ENCODE measurements at places on chromosomes 5 and 9. TPM values are rescaled to one million over a fixed set of nuclear protein-coding genes. Genes with fewer than 3 reads are reported as not detected.

The TRIM36 gene
- total RNA-seq = 0.35 TPM

The SPARC gene
- 4.1 TPM for total RNA-seq

The LOX gene
- 0.20 TPM for total RNA-seq

The NMUR2 gene
- total RNA-seq = not detected

The GTF3C5 gene
- total RNA-seq = 80.9 TPM

The SLC6A19 gene
- total RNA-seq = not detected

The SPINK13 gene
- not detected for total RNA-seq

The WWC1 gene
- total RNA-seq = 2.0 TPM

DNA sequence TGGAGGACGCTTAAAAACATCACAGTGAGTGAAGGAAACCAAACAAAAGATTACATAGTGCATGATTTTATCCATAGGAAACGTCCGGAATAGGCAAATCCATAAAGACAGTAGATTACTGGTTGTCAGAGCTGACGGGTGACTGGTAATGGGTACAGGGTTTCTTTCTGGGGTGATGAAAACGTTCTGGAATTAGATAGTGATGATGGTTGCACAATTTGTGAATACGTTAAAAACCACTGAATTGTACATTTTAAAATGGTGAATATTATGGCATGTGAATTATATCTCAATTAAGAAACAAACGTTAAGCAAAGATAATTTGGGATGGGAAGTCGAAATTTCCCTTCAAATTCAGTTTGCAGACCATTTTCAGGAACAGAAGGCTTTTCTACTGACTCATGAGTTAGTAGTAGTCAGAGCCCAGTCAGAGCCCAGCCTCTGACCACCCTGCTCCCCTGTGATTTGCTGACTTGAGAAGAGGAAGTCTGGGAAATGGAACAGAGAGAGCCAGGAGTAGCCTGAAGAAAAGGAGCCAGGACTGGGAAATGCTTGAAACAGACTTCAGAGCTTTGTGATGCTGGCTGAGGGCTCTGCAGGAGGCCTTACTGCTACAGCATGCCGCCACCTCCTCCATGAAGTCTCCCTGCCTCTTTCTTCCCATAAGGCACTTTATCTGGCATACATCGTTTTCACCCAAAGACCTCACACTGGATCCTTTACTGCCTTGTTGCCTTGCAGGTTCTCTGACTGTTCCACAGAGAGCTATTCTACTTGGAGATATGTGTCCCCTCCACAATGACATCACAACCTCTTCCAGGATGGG lies 46.4 kb upstream of the CTNNA1 start:
- H3K36me3 ChIP-seq = no peaks in the 10 kb centered on the region
- no peaks in the 10 kb centered on the region for H3K4me1 ChIP-seq
- no peak for DNase-seq
- peaks cover 51% of the 10 kb centered on the region for H3K27me3 ChIP-seq

- H3K27me3 ChIP-seq = no peaks in the 10 kb centered on the region
- no peak for DNase-seq
- no peaks in the 10 kb centered on the region for H3K36me3 ChIP-seq
- no peak overlapping the region for H3K4me3 ChIP-seq
- H3K27ac ChIP-seq = no peak overlapping the region
Observed at GRCh38 chr5:54719384-54720283, 202.1 kb downstream of the SNX18 start.

- no peak overlapping the region for H3K27ac ChIP-seq
- peaks cover 34% of the 10 kb centered on the region for H3K27me3 ChIP-seq
- no peaks in the 10 kb centered on the region for H3K36me3 ChIP-seq
- no peaks in the 10 kb centered on the region for H3K4me1 ChIP-seq
Observed at GRCh38 chr5:175809531-175810121, 61.8 kb upstream of the CPLX2 start.

DNA sequence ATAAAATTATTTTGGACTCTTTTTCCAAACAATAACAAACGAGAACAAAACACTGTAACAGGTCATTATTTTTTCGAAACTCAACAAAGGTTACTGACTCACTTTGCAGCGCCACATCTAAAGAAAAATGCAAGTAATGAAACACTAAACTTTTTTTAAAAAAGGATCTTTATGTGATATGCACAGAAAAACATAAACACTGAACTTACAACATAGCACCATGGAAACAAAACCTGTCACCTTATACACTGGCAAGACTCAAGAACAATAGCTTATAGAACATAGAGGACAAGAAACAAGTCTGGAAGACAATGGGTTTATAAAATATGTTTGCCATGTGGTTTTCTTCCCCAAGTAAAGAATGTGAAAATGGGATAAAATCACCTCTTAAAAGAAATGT lies 85.2 kb downstream of the AUH start:
- H3K36me3 ChIP-seq = no peaks in the 10 kb centered on the region
- no peaks in the 10 kb centered on the region for H3K27me3 ChIP-seq
- DNase-seq = no peak

GRCh38 chr9:128716581-128717254 lies 7.2 kb downstream of the ZDHHC12 start:
- no peaks in the 10 kb centered on the region for H3K27me3 ChIP-seq
- H3K4me1 ChIP-seq = no peaks in the 10 kb centered on the region
- no peak for DNase-seq
- H3K4me3 ChIP-seq = no peak overlapping the region
- peaks cover 2% of the 10 kb centered on the region for H3K36me3 ChIP-seq

DNA sequence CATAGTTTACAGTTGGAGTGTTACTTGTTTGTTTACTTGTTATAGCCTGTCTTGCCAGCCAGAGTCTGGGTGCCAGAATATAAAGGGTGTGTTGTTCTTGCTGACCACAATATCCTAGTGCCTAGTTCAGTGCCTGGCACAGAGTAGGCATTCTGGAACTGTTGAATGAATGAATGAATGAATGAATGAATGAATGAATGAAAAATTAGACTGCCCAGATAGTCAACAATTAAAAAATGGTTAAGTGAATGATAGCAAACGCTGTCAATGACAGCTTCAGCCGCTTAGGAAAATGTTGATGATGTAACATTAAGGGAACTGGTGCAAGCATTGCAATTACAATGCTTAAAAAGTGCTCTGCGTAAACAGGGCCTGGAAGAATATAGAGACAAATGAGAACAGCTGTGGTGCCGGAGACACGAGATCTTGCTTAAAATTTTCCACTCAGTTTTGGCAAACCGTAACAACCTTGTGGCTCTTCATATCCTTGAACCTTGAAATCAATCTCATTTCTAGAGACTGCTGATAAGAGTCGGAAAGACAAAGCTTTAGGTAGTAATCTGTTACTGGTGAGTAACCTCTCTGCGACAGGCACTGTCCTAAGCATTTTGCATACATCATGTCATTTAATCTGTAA lies 4.7 kb upstream of the TTLL11 start:
- H3K27ac ChIP-seq = no peak overlapping the region
- H3K36me3 ChIP-seq = no peaks in the 10 kb centered on the region
- H3K4me3 ChIP-seq = no peak overlapping the region
- H3K27me3 ChIP-seq = peaks cover 2% of the 10 kb centered on the region
- DNase-seq = no peak

DNA sequence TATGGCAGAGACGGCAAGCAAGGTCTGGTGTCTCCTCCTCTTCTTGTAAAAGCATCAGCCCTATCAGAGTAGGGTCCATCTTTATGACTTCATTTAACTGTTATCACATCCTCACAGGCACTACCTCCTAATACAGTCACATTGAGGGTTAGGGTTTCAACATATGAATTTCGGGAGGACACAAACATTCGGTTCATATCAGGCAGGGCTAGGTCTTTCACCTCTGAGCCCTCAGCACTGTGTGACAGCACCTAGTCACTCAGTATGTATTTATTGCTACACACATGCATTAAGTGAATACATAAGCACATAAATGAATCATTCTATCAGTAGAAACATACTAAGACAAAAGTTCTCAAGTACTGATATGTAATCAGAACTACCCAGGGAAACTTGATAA lies 9.4 kb upstream of the BTF3 start:
- peaks cover 5% of the 10 kb centered on the region for H3K27me3 ChIP-seq
- no peak for DNase-seq
- H3K4me1 ChIP-seq = no peaks in the 10 kb centered on the region
- no peaks in the 10 kb centered on the region for H3K36me3 ChIP-seq

- H3K27ac ChIP-seq = no peak overlapping the region
- H3K27me3 ChIP-seq = no peaks in the 10 kb centered on the region
- H3K36me3 ChIP-seq = no peaks in the 10 kb centered on the region
- H3K4me3 ChIP-seq = no peak overlapping the region
- DNase-seq = no peak
Observed at GRCh38 chr9:99178912-99179872, 42.5 kb downstream of the ALG2 start.

DNA sequence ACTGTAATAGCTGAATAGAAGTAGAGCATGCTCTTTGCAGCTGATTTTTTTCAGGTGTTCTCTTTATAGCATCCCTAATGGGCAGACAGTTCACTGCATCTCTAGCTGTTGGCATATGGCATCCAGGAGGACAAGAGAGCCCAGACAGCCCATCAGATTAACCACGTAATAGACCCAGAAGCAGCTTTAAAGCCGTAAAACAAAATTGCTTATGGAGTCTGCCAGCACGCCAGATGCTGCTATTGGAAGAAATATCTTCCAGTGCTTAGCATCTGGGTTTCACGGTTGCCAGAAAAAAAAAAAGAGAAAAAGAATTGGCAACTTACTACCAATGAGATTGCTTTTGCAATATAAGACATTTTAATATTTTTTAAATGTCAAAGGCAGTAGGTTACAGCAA lies 869.4 kb upstream of the NUDT12 start:
- no peaks in the 10 kb centered on the region for H3K36me3 ChIP-seq
- DNase-seq = no peak
- H3K4me1 ChIP-seq = no peaks in the 10 kb centered on the region
- no peak overlapping the region for H3K27ac ChIP-seq
- no peaks in the 10 kb centered on the region for H3K27me3 ChIP-seq

DNA sequence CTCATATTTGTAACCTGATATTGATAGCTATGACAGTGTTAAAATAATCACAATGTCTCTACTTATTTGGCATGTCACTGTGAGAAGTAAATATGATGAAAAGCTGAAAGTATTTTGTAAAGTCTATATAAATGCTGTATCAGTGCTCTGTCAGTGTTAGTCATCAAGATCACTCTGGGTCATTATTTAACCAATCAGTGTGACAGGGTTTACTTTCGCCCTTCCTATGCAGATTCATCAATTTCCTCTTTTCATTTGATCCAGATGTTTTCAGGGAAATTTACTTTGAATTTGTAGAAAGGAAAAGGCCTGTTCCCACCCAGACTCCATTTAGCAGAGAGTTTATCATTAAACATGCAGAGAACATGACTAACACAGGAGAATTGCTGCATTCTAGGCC lies 9.9 kb upstream of the PCSK5 start:
- no peaks in the 10 kb centered on the region for H3K36me3 ChIP-seq
- no peaks in the 10 kb centered on the region for H3K27me3 ChIP-seq
- H3K4me1 ChIP-seq = no peaks in the 10 kb centered on the region
- H3K27ac ChIP-seq = no peak overlapping the region
- no peak overlapping the region for H3K4me3 ChIP-seq
- no peak for DNase-seq

DNA sequence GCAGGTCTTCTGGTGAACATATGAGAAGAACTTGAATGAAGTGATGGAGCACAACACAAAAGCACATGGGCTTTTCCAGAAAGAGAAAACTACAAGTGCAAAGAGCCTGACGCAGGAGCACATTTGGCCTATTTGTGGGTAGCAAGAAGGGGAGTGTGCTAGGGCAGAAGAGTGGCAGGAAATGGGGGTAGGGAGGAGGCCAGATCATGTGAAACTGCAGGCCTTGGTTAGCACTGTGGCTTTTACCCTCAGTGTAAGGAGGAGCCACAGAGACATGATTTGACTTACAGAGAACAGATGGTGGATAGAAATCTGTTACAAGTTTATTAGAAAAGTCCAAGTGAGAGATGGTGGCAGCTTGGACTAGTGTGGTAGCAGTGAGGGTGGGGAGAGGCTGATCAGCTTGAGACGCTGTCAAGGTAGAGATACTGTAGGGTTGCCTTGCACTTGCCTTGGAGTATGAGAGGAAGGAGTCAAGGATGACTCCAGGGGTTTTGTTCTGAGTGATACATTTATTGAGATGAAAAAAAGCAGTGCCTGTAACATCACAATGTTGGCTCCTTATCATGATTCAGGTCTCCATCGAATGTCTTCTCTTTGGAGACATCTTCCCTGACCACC lies 126.7 kb downstream of the PPP2R2B start:
- no peak overlapping the region for H3K4me3 ChIP-seq
- H3K36me3 ChIP-seq = no peaks in the 10 kb centered on the region

- H3K27ac ChIP-seq = no peak overlapping the region
- no peaks in the 10 kb centered on the region for H3K27me3 ChIP-seq
- peaks cover 9% of the 10 kb centered on the region for H3K4me1 ChIP-seq
- H3K36me3 ChIP-seq = peaks cover 15% of the 10 kb centered on the region
Observed at GRCh38 chr9:124394167-124394566, 21.1 kb downstream of the PSMB7 start.

GRCh38 chr5:54902791-54903473 lies 82.5 kb downstream of the ESM1 start:
- H3K4me1 ChIP-seq = peaks cover 6% of the 10 kb centered on the region
- no peak overlapping the region for H3K27ac ChIP-seq
- no peaks in the 10 kb centered on the region for H3K36me3 ChIP-seq
- no peak for DNase-seq

DNA sequence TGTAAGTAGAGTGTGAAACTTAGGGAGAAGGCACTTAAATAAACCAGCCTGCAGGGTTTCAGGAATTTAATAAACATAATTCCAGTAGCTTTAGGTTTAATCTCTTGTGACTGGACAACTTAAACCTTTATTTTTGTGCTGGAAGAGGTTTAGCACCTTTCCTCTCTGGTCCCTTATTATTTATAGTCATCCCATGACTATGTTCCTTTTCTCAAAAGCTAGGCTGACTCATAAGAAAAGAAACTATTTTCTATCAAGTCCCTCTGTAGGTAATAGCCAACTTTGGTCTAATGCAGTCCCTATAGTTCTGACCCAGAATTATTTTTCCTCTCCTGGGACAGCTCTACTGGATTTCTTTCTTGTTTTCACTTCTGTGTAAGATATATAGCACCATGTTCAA lies 588.9 kb downstream of the NR2F1-AS1 start:
- no peaks in the 10 kb centered on the region for H3K4me1 ChIP-seq
- no peak overlapping the region for H3K27ac ChIP-seq
- no peak overlapping the region for H3K4me3 ChIP-seq
- H3K36me3 ChIP-seq = no peaks in the 10 kb centered on the region
- no peaks in the 10 kb centered on the region for H3K27me3 ChIP-seq

Data from T-cell (primary cell).